Retina (tissue), 1 donor: ENCODE measurements at places on chromosomes 16 and 17.

- DNase-seq: no peak
Measured at GRCh38 chr17:72446525-72447250, 325.9 kb downstream of the SOX9 start.

DNA sequence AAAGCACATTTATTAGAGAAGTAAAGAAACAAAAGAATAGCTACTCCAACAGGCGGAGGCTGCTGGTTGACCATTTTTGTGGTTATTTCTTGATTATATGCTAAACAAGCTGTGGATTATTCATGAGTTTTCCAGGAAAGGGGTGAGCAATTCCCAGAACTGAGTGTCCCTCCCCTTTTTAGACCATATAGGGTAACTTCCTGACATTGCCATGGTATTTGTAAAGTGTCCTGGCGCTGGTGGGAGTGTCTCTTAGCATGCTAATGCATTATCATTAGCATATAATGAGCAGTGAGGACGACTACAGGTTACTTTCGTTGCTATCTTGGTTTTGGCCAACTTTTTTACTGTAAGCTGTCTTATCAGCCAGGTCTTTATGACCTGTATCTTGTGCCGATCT lies 12.2 kb upstream of the HS3ST4 start:
- no peak for DNase-seq

- DNase-seq: no peak
Measured at GRCh38 chr17:50443505-50443974, 17.5 kb downstream of the ACSF2 start.

GRCh38 chr16:13012601-13013000 lies 111.2 kb downstream of the SHISA9 start:
- no peak for DNase-seq

- no peak for DNase-seq
Measured at GRCh38 chr16:16112450-16113053, 110.7 kb downstream of the ABCC6 start.

- DNase-seq: no peak
Measured at GRCh38 chr16:79836144-79836543, 235.6 kb upstream of the MAF start.

- DNase-seq: peak; percentile 44
Measured at GRCh38 chr17:2017274-2017941, 7.7 kb downstream of the RTN4RL1 start.

- DNase-seq: no peak
Measured at GRCh38 chr16:17346621-17347569, 123.9 kb downstream of the XYLT1 start.

- DNase-seq: peak; percentile 90
Measured at GRCh38 chr16:89344458-89344834, 126.9 kb downstream of the ZNF778 start.

DNA sequence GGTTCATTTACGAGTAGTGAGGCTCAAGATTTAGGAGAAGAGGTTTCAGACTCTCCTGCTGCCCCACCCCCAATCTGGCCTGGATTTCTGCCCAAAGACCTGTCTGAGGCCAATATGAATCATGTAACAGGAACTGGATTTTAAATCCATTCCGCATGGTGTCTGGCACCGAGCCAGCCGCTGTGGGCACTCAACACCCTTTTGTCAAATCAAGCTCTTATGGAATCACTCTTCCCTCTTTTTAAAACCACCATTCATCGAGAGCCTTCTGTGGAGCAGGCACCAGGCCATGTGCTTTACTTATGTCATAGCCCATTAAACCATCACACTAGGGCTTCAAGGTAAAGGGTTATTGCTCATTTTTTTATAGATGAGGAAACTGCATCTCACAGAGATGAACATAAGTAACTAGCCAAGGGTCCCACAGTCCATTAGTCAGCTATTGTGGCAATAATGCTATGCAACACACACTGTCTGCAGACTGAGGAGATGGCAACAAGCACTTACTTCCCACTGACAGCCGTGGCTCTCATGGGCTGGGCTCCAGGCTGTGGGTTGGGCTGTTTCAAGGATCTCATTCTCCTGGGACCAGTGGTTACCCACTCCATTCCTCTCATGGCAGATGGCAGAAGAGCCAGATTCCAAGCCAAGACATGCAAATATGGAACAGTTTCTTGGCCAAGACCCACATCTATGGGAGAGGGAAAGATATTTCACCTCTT lies 93.6 kb downstream of the WSCD1 start:
- DNase-seq: no peak

DNA sequence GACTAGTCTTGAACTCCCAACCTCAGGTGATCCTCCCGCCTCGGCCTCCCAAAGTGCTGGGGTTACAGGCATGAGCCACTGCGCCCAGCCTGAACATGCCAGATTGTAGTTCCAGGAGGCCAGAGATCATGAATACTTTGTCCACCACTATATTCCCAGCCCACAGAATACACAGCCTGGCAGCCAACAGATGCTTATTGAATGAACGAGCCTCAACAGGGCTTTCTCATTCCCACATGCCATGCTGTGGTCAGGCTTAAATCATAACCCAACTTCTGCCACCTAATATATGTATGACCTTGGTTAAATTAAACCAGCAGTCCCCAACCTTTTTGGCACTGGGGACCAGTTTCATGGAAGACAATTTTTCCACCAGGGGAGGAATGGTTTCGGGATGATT lies 3.1 kb upstream of the TMEM219 start:
- no peak for DNase-seq

DNA sequence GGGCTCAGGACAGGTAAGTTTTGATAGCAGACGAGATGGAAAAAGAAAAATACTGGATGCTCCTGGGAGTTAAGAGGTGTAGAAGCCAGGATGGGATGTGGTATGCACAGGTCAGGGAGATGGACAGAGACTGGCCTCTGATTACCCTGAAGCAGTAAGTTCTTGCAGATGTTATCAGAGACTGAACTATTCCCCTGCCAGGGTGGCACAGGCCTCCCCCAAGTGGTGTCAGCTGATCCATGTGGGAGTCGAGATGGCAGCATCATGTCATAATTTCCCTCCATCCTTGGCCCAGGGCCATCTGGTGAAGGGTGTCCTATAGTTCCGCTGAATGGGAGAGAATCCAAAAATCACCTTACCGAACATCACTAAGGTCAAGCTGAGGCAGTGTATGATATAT lies 14.1 kb upstream of the NKD1 start:
- DNase-seq: no peak
